ENCODE measurements at places on chromosomes 2 and 18. TPM values are rescaled to one million over a fixed set of nuclear protein-coding genes. Genes with fewer than 3 reads are reported as not detected.
A peak's percentile ranks its signal among the peaks of the same experiment; 100 is the strongest.

Gene CD8A
- total RNA-seq: 1.3 TPM

GRCh38 chr2:64837116-64837731 lies 152.0 kb upstream of the SLC1A4 start:
- peaks cover 8% of the 10 kb centered on the region for H3K27me3 ChIP-seq
- DNase-seq: no peak
- peaks cover 28% of the 10 kb centered on the region for H3K4me1 ChIP-seq
- no peak overlapping the region for H3K4me3 ChIP-seq
- no peak overlapping the region for H3K27ac ChIP-seq

DNA sequence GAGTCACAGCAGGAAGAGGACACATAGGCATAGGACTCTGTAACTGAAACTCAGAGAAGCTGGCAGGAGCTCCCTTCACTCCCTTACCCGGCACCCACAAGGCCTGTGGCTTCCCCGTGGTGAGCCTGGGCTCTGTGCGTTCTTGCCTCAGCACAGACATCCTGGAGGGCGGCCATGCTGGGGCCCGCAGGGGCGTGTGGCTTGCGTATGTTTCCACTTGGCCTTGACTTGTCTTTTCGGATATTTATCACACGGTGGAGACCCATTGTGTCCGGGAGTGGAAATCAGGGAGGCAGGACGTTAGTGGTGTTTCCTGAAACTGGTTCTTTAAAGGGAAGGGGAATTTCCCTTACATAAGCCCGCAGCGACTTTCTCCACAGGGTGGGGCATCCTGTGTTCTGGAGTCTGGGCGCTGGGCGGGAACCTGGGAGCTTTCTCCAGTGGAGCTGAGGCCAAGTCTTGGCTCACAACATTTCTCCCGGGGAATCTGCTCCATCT lies 49.9 kb upstream of the EML6 start:
- H3K36me3 ChIP-seq: peaks cover 24% of the 10 kb centered on the region
- H3K4me3 ChIP-seq: peak overlapping the region; percentile 42
- DNase-seq: peak; percentile 85

GRCh38 chr2:112548980-112549379 lies 6.7 kb downstream of the POLR1B start:
- no peaks in the 10 kb centered on the region for H3K27me3 ChIP-seq
- H3K4me3 ChIP-seq: no peak overlapping the region
- H3K4me1 ChIP-seq: peaks cover 13% of the 10 kb centered on the region
- H3K27ac ChIP-seq: no peak overlapping the region
- no peak for DNase-seq

GRCh38 chr18:41326311-41326710 lies 628.7 kb upstream of the PIK3C3 start:
- no peak for DNase-seq
- no peaks in the 10 kb centered on the region for H3K27me3 ChIP-seq
- no peak overlapping the region for H3K4me3 ChIP-seq
- no peaks in the 10 kb centered on the region for H3K36me3 ChIP-seq
- no peak overlapping the region for H3K27ac ChIP-seq

DNA sequence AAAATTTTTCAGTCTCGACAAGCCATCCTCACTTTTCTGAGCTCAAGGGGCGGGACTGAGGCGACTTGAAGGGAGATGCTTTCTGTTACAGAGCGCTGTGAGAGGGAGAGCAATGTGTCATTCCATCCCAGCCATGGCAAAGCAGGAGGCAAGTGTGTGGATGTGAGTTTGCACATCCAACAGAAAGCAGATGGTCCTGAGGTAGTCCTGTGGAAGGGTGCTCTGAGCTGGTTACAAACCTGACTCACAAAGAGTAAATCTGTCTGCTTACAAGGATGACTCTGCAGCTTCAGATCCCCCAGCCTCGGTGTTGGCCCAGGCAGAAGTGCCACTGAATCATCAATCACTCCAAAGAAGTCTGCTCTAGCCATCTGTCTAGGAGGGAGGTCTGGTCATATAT lies 482.0 kb upstream of the DCC start:
- no peaks in the 10 kb centered on the region for H3K36me3 ChIP-seq
- no peaks in the 10 kb centered on the region for H3K27me3 ChIP-seq
- no peak overlapping the region for H3K4me3 ChIP-seq
- no peaks in the 10 kb centered on the region for H3K4me1 ChIP-seq
- H3K27ac ChIP-seq: no peak overlapping the region

- no peaks in the 10 kb centered on the region for H3K36me3 ChIP-seq
- H3K27ac ChIP-seq: no peak overlapping the region
- H3K4me3 ChIP-seq: no peak overlapping the region
- H3K4me1 ChIP-seq: no peaks in the 10 kb centered on the region
- no peaks in the 10 kb centered on the region for H3K27me3 ChIP-seq
Observed at GRCh38 chr2:128364441-128364911, 45.8 kb upstream of the HS6ST1 start.

DNA sequence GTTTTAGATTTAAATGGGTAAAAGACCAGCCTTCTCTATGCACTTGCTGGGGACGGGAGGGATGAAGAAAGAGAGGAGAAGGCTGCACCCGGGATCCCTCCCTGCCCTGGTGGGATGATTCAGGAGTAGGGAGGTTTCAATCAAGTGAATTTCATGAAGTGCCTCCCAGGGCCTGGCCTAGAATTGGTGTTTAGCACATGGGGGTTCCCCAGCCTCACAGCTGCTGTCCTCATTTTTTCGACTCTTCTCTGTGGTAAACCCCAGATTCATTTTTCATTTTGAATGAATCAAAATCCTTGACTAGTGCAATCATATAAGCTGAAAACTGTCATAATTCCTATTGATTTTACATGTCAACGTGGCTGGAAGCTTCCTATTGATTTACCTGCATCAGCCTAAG lies 81.1 kb downstream of the LPIN1 start:
- peaks cover 47% of the 10 kb centered on the region for H3K36me3 ChIP-seq
- H3K27me3 ChIP-seq: peaks cover 16% of the 10 kb centered on the region
- H3K27ac ChIP-seq: no peak overlapping the region
- H3K4me1 ChIP-seq: peaks cover 39% of the 10 kb centered on the region

- H3K4me3 ChIP-seq: peak overlapping the region; percentile 15
- H3K36me3 ChIP-seq: peaks cover 6% of the 10 kb centered on the region
- H3K27me3 ChIP-seq: peaks cover 5% of the 10 kb centered on the region
Observed at GRCh38 chr2:230060672-230061293, 7.9 kb downstream of the SLC16A14 start.

DNA sequence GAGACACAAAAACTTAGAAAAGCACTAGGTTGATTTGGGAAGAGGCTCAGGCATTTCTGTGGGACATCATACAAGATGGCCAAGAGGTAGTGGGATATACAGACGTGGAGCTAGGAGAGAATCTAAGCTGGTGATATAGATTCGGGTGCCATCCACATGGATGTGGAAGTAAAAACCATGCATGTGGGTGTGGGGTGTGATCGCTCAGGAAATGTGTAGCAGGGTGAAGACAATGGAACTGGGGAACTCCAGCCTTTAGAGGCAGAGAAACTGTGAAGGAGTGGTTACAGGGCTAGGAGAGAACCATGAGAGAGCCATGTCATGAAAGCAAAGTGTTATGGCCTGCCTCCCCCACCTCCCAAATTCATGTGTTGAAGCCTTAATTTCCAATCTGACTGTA lies 43.0 kb upstream of the CTLA4 start:
- peaks cover 36% of the 10 kb centered on the region for H3K4me1 ChIP-seq
- no peaks in the 10 kb centered on the region for H3K27me3 ChIP-seq
- H3K36me3 ChIP-seq: peaks cover 5% of the 10 kb centered on the region

DNA sequence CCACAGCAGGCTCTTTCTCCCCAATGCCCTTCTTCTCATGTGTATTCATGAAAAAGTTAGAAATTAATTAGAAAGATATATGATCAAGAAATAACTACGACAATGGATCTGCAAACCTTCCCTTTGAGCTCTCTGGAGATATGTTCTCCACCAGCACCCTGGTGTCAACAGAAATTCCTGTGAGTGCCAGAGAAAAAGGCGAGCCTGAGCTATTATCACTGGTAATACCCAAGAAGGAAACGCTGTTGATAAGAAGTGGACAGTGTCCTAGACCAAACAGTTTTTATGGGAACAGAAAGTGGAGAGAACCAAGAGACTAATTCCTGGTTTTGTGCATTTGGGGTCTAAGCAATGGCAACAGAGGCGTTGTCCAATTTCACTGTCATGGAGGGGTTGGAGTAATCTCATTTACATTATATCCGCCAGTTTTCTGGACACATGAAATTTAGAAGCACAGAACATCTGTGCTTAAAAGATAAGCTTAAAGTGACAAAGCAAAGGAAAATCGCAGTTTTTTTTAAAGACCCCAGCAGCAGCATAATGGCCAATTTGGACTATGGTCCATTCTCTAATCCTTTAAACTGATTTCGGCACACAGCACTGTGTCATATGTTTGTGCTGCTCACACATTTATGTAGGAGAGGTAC lies 47.2 kb upstream of the CDC42EP3 start:
- no peak for DNase-seq
- H3K4me3 ChIP-seq: no peak overlapping the region
- peaks cover 2% of the 10 kb centered on the region for H3K4me1 ChIP-seq
- H3K36me3 ChIP-seq: peaks cover 7% of the 10 kb centered on the region

Gene CDH19
- total RNA-seq: not detected

Gene CRYBA2
- not detected for total RNA-seq

DNA sequence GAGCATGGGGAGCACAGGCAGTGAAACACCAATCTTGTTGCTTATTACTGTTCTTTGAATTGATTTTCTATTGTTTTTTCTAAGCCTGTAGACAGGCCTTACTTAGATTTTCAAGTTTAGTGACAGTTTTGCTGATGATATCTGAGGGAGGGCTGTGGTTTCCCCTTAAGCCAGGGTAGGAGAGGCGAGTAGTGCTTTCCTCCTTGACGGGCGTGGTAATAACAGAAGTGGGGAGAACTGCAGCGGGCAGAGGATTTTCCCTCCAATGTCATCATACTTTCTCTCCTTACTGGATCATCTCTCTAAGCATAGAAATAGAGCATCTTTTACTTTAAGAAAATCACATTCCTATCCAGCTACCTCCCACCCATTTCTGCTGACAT lies 314.4 kb downstream of the ALK start:
- H3K4me1 ChIP-seq: peaks cover 2% of the 10 kb centered on the region
- H3K27ac ChIP-seq: no peak overlapping the region
- H3K36me3 ChIP-seq: no peaks in the 10 kb centered on the region
- H3K27me3 ChIP-seq: peaks cover 4% of the 10 kb centered on the region
- no peak for DNase-seq
- no peak overlapping the region for H3K4me3 ChIP-seq

Measured in activated CD4-positive, alpha-beta T cell treated with anti-CD3 and anti-CD28 coated beads, Interleukin-2, amount 10 ng/mL, durations not matched to agents 24 days and 14 days (primary cell).